ENCODE measurements at places on chromosomes 5 and 9.

DNA sequence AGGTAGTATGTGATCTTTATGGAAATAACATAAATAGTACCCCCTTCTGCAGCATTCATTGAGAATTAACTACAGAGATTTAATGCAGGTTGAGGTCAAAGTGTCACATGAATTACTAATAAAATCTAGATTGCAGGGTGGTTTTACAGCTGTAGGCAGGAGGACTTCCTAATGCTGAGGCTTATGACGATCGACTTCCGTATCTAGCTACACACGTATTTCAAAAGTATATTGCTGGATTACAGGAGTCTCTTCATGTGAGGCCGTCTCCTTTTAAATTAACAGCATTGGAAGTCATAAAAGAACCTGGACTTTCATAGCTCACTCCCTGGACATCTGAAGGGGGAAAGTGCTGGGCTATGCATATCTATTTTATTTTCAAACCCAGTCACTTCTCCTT, 180.9 kb downstream of the OSTF1 start:
- no peak for DNase-seq

GRCh38 chr5:4150067-4150466, 554.4 kb downstream of the IRX1 start:
- DNase-seq: no peak

- DNase-seq: no peak
These were observed 395.2 kb downstream of the BNC2 start for GRCh38 chr9:16475257-16475656.

- DNase-seq: no peak
These were observed 60.3 kb downstream of the SNX30 start for GRCh38 chr9:112810696-112811490.

- DNase-seq: no peak
These were observed 116.0 kb upstream of the LPCAT1 start for GRCh38 chr5:1639757-1640156.

DNA sequence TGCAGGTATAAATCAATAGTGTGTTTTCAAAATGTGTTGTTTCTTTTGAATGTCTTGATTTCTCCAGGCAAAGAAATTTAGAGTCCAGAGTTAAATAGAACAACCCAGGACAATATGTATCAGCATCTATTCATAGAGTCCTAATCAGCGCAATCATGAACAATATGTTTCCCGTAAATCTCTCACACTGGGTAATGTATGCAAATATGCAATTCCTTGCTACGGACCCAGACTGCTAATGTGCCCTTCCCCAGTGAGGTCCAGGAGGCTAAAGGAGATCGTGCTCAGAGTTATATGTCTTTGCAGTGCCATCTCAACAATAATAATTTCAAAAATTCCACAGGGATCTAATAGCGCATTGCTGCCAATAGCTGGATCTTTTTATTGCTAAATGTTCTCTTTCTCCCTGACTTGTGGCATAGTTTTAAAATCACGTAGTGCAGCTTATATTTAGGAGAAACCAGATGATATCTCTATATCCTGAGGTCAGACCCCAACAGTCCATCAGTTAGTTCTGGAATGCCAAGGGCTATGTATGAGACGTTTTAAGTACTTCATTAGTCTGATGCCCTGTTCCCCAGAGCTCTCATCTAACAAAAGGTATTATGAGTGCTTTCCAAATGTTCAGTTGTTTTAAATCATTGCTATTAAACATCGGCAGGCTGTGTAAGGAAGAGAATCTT, 145.1 kb downstream of the MARCHF11 start:
- DNase-seq: no peak

GRCh38 chr9:100725371-100725770, 147.5 kb downstream of the CAVIN4 start:
- no peak for DNase-seq

DNA sequence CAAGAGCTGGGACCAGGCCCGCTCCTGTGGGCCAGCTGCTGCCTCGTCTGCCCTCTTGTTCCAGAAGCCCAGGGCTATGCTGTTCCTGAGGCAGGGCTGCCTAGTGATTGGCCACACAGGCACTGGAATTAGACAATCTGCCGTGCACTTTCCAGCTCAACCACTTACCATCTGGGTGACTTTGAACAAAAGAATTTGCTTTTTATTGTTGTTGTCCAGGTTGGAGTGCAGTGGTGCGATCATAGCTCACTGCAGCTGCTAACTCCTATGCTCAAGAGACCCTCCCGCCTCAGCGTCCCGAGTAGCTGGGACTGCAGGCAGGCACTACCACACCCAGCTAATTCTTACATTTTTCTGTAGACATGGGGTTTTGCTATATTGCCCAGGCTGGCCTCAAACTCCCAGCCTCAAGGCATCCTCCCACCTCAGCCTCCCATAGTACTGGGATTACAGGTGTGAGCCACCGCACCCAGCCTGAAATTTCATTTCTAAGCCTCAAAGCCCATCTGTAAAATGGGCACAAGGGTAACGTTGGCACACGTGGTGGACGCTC, 1.2 kb upstream of the NEK6 start:
- DNase-seq: peak; percentile 90

GRCh38 chr9:129597355-129598088, 23.4 kb downstream of the C9orf50 start:
- peak; percentile 71 for DNase-seq

- no peak for DNase-seq
These were observed 9.8 kb downstream of the PDLIM4 start for GRCh38 chr5:132267166-132267739.

DNA sequence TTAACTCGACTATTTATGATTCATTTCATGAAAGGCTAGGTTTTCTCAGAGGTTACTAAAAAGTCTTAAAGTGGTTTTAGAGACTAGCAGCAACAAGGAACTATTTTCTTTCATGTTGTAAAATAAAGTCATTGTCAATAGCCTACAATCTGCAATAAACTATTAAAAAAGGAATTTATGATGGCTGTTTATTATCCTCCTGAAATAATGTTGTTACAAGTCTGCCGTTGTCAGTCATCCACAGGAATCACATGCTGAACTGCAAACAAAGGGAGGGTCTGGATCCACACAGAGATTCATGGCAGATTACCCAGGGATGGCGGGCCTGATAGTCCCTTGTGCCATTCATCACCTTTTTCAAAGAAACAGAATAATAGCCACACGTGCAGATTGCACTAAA, 49.2 kb downstream of the TMEM174 start:
- no peak for DNase-seq

GRCh38 chr5:41143131-41143901, 70.0 kb downstream of the C6 start:
- no peak for DNase-seq

DNA sequence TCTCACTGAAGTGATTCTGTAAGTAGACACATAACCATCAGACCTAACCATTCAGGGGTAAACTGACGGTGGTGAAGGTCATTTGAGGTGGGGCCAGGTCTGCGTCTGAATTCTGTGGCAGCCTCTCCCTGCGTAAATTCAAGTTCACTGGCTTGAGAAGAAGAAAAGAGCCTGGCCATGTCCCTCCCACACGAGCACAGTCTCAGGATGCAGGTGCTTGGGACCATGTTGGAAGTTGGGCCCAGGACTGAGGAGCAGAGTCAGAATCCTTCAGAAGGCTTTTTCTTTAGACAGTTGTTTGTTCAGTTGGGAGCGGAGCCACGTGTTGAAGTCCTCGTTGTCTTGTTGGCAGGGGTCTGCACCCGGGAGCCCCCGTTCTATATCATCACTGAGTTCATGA, 24.1 kb downstream of the QRFP start:
- DNase-seq: no peak

DNA sequence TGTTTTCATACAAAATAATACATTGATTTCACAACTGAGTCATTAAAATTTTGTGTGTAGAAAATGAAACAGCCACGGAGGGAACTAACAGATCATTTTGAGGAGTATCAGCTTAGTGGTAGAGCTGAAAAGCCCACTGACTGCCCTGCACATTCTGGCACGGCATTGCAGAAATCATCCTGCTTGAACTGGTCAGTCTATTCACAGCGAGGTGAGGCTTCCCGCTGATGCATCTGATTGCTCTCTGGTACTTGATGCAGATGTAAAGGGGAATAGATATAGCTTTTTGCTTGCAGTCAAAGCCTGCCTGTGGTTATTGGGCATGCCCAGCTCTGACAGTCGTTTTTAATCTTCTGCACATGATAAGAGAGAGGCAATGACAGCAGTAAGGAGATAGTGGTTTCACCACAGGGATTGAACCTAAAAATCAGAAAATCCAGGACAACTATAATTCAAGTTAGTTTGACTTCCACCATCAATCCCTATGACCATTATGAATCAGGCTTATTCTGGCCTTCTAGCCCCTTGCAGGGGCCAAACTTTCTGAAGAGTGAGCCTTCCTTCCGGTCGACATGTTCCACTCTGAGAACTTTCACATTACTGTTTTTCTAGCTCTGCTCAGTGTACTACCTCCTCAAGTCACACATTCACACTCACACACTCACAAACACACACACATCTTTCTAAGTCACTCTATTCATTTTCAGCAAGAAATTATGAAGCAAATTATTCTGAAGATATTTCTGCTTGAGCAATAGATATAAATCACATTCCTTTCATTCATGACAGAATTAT, 782.8 kb upstream of the NUDT12 start:
- DNase-seq: peak; percentile 9

DNA sequence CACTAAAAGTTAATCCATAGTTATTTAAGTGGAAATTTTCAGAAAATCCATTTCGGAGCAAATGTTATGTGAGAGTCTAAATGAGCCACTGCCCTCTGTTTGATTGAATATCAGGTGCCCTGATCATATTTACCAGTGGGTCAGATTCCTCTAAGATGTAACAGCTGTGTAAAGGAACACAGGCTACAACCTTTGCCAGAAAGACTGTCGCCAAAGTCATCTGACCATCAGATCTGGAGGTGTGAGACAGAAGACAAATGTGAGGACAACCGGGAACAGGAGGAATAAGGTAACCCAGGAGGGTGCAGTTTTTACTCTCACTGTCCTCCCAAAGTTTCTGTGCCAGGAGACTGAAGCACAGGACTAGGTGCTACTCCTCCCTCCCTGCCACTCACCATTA, 90.8 kb downstream of the CAAP1 start:
- DNase-seq: no peak

- DNase-seq: peak; percentile 43
These were observed 17.4 kb downstream of the C9orf85 start for GRCh38 chr9:71928806-71929205.

DNA sequence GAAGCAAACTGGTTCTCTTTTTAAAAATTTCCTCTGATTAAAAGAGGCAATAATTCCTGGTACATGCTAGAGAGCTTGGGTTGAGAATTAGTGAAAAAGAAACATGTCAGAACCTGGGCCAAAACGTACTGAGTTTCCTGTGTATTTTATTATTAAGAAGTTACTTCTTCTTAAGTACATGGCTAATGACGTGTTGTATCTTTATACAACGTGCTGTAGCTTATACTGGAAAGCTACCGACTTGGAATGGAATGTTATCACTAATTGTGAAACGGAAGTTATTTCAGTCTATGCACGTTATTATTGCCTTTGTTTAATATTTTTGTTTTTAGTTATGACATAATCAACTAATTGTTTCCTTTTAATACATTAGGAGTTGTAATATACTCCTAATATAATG, 43.1 kb downstream of the ZNF366 start:
- DNase-seq: no peak

DNA sequence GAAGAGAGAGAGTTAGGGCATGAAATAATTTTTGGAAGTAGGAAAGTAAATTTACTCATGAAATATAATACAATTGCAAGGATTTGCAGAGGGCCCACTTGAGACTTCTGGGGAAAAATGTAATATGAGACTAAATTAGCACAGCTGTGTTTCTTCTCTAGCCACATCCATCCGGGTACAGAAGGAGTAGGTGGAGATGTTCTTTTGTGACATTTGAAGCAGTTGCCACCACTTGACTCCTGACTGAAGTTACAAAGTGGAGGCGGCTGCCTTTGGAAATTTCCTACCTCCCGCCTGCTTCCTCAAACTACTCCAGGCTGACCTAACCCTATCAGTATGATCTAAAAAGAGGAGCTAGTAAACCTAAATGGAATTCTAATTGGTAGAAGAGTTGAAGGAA, 58.1 kb upstream of the SHISAL2B start:
- peak; percentile 4 for DNase-seq

DNA sequence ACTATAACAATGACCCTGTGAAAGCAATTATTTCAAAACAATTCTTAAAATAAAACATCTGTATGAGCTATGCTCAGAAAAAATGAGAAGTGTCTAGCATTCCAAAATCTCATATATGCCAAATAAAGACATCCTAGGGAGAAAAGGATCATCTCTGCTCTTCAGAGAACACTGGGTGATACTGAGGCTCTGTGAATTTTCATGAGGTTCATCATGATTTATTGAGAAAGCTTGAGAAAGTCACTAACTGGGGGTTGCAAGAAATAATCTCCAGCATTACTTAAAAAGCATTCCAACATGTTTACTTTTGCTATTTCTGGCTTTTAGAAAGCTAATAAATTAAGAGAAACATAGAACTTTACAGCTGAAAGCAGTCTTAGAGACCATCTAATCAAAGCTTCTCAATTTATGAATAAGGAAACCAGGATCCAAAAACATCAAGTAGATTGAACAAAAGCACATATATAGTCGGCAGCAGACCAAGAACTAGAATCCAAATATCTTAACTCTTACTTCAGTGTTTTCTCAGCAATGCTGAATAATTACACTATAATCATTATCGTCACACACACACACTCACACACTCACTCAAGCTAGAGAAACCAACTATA, 372.8 kb downstream of the NR2F1-AS1 start:
- peak; percentile 83 for DNase-seq

DNA sequence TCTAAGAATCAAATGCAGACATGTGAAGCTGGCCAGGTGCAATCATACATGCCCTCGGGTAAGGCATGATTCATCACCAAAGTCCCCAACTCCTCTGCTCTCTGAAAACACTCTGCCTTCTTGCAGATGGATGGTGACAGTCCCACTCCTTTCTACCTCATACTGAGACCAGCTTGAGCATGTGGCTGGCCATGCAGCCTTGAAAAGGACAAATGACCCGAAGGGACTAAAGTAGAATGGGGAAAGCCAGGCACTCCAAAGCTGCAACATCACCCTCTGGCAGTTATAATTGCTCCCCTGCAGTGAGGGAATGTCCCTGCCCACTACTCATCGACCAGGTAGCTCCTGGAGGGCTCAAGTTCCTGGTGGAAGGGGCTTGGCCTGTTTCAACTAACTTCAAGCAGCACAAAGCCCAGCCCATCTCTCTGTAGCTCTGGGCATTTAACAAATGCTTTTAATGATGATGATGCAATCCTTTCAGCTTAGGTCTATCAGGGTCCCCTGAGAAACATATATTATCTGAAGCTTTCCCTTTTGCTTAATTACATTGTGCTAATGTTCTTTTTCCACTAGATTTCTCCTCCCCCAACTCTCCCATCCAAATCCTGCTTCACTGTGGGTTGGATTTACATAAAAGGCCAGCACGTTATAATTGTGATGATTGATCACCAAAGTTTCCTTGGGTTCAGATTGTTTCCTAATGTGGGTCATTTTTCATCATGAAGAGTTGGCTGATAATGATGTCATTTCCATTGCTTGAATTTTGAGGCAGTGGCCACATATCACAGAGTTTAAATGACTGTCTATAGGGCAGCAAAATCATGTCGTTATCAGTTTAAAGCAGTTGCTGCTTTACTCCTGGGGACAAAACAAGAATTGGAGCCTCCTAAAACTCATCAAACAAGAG, 436.5 kb upstream of the SLC30A5 start:
- DNase-seq: peak; percentile 50

- DNase-seq: peak; percentile 64
These were observed 179.1 kb downstream of the SLIT3 start for GRCh38 chr5:169121630-169122420.

- no peak for DNase-seq
These were observed 946.0 kb downstream of the NR2F1-AS1 start for GRCh38 chr5:92635001-92635461.
